ENCODE measurements at places on chromosomes 3 and 15.

GRCh38 chr15:27545494-27546255 is 553.4 kb downstream of the OCA2 start:
- no peak for DNase-seq

DNA sequence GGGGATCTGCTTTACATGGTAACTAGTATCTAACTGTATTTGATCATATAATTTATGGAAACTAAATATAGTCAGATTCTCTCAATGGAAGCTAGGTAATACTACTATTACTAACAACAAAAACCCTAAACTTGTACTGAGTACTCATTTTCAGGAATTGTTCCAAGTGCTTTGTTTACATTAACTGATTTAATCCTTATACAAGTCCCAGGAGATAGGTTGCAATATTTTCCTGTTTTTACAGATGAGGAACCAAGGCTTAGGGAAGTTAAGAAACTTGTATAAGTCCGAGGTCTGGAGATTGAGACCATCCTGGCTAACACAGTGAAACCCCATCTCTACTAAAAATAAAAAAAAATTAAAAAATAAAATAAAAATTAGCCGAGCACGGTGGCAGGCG is 7.5 kb upstream of the MTHFS start:
- no peak for DNase-seq

- no peak for DNase-seq
Measured at GRCh38 chr3:183546625-183547024, 8.9 kb downstream of the KLHL6 start.

GRCh38 chr15:83837945-83838571 is 184.1 kb downstream of the ADAMTSL3 start:
- no peak for DNase-seq

- no peak for DNase-seq
Measured at GRCh38 chr3:29694783-29695182, 413.9 kb downstream of the RBMS3 start.

DNA sequence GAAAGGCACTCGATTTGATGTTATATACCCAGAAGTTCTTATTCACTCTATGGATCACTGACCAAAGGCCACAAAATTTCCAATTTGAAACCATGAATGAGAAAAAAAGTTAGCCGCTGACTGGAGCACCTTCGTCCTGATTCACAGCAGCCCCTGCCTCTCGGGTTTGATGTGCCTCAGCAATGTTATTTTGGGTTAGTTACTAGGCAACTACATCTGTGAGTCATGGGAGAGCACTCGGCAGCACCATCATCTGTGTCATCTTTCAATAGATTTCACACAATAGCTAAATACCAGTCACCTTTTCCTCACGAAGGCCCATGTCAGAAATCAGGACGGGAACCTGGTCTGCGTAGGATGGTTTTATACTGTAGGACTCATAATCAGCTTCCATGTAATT is 269.2 kb downstream of the ZBBX start:
- no peak for DNase-seq

GRCh38 chr3:154933581-154933980 is 146.5 kb upstream of the MME start:
- DNase-seq, result no peak

DNA sequence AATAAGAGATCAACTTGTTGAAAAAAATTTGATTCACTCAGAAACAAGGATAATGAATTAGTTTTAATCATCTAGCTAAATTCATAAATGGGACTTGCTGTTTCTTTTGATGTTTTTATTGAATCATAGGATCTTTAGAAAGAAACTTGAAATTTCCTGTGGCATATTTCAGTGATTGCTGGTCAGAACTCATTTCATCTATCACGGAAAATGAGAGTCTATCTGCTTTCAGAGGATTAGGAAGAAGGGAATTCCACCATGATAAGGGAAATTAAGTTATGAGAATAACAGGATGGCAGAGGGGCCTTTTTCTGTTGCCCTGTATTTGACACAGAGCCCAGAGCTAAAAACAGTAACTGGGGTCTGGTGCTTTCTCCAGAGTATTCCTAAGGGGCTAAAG is 44.9 kb upstream of the CCNL1 start:
- DNase-seq, result no peak

DNA sequence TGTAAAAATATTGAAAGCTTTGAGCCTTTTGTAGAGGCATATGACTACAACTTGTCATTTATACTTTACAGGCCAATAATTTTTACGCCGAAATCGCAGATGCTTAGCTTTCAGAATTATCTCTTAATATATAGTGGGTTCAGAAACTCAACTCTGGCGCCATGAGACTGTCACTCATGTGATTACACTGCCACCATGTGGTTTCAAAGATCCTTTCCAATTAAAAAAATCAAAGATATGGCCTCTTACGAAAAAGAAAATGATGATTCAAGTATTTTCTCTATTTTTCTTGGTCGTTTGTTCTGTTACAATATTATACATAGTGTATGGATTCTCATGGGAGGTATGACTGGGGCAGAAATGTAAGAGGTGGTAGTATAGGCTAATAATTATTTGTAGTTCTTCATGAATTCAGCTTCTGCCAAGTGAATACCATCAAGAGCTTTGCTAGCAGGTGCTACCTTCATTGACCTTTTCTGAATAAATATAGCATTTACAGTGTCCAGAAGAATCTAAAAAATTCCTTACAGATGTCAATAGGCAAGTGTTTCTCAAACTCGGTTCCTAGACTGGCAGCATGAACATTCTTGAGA is 751.7 kb upstream of the GOLIM4 start:
- DNase-seq, result no peak

- no peak for DNase-seq
Measured at GRCh38 chr3:11430624-11431023, 158.4 kb downstream of the ATG7 start.

DNA sequence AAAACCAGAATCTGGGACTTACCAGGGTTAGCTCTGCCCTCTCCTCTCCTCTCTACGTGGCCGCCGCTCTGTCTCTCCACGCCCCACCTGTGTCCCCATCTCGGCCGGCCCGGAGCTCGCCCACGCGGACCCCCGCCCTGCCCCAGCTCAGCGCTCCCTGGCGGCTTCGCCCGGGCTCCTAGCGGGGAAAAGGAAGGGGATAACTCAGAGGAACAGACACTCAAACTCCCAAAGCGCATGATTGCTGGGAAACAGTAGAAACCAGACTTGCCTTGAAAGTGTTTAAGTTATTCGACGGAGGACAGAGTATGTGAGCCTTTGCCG is 5.4 kb downstream of the ISL2 start:
- no peak for DNase-seq

GRCh38 chr15:63075015-63075983 is 32.8 kb downstream of the TPM1 start:
- DNase-seq, result no peak

GRCh38 chr15:98731712-98732450 is 83.5 kb downstream of the IGF1R start:
- no peak for DNase-seq

DNA sequence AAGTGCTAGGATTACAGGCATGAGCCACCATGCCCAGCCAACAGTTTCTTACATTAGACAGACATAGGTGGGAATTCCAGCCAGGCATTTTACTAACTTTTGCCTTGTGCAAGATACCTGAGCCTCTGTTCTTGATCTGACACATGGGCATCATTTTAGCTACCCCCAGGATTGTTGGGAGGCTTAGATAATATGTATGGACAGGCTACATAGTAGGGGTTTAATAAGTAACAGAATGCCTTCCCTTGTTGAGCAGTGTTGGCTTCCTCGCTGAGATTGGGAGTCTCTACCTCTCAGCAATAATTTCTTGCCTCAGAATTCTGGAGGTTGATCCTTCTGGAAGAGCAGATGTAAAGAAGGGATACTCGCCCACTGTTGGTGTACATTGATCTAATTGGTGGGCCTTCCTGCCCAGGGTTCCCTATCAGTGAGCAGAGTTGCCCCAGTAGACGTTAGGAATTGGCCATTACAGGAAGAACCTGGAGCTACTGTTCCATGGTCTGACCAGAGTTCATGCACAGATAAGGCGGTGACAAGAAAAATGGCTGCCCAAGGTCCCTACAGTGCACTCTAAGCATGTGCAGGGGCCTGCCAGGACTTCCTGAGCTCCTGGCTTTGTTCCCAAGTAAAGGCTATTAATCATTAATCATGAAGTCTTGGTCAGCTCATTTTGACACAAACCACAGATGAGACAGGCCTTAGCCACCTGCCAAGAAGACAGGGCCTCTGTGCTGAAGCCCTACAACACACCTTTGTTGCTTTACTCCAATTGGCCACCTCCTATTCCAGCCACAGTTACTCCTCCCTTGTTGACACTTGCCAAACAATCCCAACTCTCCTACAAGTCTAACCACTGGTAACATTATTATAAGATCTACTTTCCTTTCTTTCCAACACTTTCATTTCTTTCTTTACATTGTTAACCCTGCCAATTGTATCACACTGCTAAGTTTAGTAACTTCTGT is 5.0 kb upstream of the IL17RE start:
- DNase-seq, result no peak

- DNase-seq, result no peak
Measured at GRCh38 chr3:124296406-124296805, 304.5 kb upstream of the ROPN1 start.

DNA sequence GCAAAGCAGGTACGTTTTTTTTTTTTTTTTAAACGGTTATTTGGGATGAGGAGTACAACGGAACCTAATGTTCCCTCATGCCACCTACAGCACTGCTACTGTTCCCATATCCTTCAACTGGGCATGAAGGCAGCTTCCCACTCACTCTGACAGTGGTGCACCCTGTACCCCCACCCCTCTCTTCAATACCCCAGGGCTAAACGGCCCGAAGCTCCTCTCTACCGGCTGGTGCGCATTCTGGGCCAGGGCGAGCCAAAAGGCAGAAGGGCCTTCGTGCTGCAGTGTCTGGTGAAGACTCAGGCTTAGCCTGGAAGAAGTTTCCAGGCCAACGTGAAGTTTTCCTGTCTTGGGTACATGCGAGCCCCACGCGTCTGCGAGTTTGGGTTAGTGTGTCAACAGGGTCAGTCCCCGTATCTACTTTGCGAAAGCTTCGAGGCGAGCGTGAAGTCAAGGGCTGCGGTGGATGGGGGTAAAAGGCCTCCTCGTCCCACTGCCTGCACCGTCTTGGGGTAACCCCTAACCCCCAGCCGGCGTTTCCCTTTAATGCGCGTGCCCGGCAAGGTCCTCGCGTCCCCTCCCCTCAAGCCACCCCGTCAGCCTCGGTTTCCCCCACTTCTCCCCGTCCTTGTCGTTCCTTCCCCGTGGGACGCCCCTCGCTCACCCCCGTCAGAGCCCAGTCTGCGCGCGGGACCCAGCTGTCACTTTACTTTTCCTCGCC is 765 bp upstream of the UBE2E2 start:
- no peak for DNase-seq

DNA sequence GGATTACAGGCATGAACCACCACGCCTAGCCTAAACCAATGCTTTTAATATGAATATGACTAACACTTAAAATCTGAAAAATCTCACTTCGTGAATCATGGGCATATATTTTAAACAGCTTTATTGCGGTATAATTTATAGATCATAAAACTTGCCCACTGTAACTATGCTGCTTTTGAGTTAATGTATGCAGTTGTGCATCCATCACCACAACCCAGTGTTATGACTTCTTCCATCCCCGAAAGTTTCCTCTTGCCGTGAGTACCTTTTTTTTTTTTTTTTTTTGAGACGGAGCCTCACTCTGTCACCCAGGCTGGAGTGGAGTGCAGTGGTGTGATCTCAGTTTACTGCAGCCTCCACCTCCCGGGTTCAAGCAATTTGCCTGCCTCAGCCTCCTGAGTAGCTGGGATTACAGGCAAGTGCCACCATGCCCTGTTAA is 7.1 kb downstream of the KAT2B start:
- DNase-seq, result no peak

DNA sequence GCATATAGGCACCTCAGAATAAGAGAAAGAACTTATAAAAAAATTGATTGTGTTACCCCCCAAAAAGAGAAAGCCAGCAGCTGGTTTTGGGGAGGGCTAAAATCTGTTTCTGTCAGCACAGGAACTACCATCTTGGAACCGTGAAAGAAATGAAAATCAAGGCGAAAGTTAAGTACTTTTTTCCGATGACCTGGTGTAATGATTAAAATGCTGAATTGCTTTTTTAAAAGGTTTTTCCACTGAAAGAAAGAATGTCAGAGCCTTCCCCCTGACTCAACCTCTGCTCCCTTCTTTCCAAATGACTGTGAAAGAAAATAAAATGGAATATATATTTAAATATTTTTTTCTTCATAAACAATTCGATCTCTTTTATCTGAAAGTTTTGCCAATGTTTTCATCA is 570.5 kb upstream of the CFAP20DC start:
- no peak for DNase-seq

GRCh38 chr3:179464323-179465092 is 13.2 kb upstream of the GNB4 start:
- no peak for DNase-seq

- no peak for DNase-seq
Measured at GRCh38 chr15:90895571-90896117, 7.5 kb upstream of the MAN2A2 start.

- DNase-seq, result no peak
Measured at GRCh38 chr3:158846803-158847451, 45.1 kb downstream of the MFSD1 start.

DNA sequence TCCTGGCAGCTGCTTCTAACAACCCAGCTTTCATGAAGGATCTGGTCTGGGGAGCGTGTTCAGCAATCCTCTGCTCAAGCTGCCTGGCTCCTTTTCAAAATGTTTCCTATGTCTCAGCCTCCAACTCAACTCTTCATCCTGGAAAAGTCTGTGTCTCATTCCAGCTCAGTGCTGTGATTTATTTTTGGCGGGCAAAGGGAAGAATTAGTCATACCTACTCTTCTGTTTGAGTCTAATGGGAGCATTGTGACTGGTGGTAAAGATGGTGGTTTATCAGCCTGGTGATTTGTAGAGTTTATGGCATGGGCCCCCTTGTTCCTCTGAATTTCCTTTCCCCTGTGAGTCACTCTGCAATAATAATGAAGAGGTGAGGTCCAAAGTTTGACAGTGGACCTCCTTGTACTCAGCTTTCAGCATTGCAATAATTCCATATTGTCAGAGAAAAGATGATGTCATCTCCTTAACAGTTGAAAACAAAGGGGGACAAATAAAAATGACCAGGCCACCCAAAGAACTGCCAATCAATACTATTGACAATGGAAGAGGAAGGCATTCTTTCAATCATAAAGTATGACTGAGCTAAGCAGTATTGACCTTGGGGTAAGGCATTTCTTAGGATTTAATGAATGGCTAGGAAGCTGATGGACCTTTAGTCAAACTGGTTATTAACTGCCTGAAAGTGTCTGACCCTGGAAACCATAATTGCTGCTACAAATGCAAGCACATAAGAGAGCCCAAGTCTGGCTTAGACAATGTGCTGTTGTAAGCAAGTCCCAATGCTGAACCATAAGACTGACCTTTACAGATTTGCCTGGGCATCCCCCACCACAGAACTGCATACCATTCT is 204.7 kb upstream of the MCTP2 start:
- no peak for DNase-seq

GRCh38 chr15:91857772-91858171 is 4.3 kb downstream of the SLCO3A1 start:
- DNase-seq, result peak; percentile 46

GRCh38 chr3:142645236-142645793 is 49.1 kb downstream of the PLS1 start:
- DNase-seq, result no peak

Measured in GM18507 (cell line).